ENCODE measurements at places on chromosomes 13 and 19.

GRCh38 chr13:101700598-101700997, 248.1 kb downstream of the ITGBL1 start:
- no peak for DNase-seq

GRCh38 chr13:36031490-36031889, 99.7 kb downstream of the DCLK1 start:
- DNase-seq = no peak

DNA sequence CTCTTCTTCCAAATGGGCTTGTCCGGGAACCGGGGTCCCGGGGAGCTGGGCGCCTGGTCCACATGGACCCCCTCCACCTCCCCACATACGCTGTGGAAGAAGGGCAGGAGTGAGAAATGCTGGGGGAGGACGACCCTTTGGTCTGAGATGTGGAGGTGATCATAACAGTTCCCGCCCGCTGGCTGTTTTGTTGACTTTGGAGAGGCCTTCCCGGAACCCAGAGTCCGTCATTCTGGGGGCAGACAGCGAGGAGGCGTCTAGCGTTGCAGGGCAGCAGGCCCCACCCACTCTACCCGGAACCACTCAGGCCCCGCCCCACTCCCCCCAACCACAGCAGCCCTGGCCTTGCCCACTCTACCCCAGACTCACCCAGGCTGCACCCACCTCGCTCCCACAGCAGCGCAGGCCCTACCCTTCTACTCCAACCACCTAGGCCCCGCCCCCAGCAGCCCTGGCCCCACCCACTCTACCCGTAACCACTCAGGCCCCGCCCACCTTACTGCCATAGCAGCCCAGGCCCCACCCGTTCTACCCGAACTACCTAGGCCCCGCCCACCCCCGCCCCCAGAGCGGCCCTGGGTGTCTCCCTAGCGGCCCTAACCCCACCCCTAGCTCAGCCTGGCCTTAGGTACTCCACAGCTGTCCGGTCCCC, 7.1 kb downstream of the GPR108 start:
- peak; percentile 28 for DNase-seq

- DNase-seq = no peak
These were observed 984 bp downstream of the SIX5 start for GRCh38 chr19:45767881-45768654.

DNA sequence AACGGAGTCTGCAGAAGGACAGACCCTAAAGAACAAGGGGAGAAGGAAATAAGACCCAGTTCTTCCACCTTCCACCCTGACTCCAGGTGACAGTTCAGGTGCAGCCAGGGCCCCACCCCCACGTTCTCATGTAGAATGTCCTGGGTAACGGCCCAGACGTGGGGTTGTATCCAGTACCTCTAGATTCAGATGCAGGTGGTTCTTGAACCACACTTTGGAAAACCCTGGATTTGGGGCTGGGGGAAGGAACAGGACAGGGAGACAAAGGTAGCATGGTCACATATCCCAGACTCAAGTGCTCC, 2.2 kb downstream of the DMPK start:
- DNase-seq = no peak

- DNase-seq = peak; percentile 78
These were observed at the start of gene RINL for GRCh38 chr19:38877781-38878574. Gene RINL, minus strand, starts transcription at chr19:38878275. Its CDS starts 1,533 bp downstream, at chr19:38876742.
